Heart left ventricle (tissue), 16 donors: ENCODE measurements at places on chromosomes 16 and 17. TPM values are rescaled to one million over a fixed set of nuclear protein-coding genes. Genes with fewer than 3 reads are reported as not detected.

DNA sequence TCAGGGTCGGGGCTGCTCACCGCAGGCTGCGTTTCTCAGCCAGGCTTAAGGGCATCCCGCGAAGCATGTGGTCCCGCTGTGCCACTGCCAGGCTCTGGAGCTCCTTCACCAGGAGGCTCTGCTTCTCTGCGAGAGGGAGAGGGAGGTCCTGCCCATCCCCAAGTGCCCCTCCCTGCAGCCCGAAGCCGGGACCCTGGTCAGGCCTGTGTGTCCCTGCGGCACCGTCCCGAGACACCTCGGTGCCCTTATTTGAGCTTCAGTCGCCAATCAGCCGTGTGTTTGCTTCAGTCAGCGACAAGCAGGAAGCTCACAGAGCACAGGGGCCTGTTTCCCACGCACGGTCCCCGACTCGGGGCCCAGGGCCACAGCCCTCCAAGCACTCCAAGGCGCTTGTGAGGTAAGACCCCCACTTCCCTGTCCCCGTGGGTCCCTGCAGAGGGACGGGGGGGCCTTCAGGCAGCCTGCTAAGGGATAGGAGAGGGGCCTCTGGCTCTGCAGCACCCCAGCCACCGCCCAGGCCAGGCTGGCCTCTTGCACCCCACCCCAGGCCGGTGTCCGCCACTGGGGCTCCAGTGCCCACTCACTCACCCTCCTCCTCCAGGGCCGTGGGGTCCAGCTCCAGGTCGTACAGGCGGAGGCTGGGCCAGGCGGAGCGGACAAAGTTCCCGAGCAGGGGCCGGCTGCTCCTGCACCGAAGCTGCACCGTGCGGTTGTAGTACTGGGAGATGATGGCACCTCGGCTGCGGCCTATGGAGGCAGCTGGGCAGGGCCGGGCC lies 3.2 kb downstream of the TMC6 start:
- peak overlapping the region; percentile 98 for H3K27ac ChIP-seq
- no peak for DNase-seq
- peaks cover 56% of the 10 kb centered on the region for H3K4me1 ChIP-seq
- H3K4me3 ChIP-seq = peak overlapping the region; percentile 32
- H3K36me3 ChIP-seq = no peaks in the 10 kb centered on the region

- no peaks in the 10 kb centered on the region for H3K27me3 ChIP-seq
- no peak overlapping the region for H3K27ac ChIP-seq
- DNase-seq = no peak
- no peaks in the 10 kb centered on the region for H3K4me1 ChIP-seq
Measured at GRCh38 chr16:2295056-2295798, 27.3 kb upstream of the RNPS1 start.

DNA sequence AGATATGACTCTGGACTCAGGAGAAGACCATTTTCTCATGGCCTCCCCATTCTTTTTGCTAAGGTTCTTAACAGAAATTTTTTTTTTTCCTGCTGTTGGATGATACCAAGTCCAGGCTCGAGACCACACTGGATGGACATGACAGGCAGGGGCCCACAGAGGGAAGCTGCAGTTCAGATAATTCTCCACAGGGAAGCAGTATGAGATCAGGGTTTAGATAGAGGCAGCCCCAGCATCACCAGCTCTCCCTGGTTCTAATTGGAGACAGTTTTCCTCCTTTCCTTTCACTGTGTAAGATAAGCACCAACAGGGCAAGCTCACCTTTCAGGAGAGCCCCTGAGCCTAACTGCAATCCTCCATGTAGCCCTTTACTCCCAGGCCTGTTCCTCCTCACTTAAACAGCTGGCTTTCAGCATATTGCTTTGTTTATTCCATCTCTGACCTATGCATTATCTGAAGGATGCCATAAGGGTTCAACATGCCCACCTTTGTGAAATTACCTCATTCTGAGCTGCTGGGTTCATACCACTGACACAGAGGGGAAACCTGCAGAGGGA lies 108.1 kb downstream of the SNX11 start:
- no peaks in the 10 kb centered on the region for H3K4me1 ChIP-seq
- no peak for DNase-seq
- H3K36me3 ChIP-seq = no peaks in the 10 kb centered on the region
- H3K4me3 ChIP-seq = no peak overlapping the region
- no peak overlapping the region for H3K27ac ChIP-seq

DNA sequence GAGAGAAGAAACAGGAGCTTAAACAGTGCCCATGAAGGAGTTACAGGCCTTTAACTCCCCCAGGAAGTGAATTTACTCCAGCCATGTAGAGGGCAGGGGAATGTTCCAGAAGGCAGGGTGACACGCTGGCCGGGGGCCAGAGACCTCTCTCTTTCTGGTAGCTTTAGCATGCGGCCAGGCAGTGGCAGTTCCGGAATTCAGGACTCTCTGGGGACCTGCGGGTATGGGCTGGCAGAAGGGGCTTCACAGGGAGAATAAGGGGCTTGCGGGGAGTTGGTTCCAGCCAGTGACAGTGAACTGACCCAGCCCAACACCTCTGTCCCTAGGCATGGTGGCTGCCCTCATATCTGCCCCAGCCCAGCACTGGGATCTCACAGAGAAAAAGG lies 40.0 kb downstream of the MYH3 start:
- peaks cover 8% of the 10 kb centered on the region for H3K4me1 ChIP-seq
- no peak for DNase-seq
- no peaks in the 10 kb centered on the region for H3K27me3 ChIP-seq
- no peak overlapping the region for H3K27ac ChIP-seq
- no peaks in the 10 kb centered on the region for H3K36me3 ChIP-seq
- H3K4me3 ChIP-seq = no peak overlapping the region

DNA sequence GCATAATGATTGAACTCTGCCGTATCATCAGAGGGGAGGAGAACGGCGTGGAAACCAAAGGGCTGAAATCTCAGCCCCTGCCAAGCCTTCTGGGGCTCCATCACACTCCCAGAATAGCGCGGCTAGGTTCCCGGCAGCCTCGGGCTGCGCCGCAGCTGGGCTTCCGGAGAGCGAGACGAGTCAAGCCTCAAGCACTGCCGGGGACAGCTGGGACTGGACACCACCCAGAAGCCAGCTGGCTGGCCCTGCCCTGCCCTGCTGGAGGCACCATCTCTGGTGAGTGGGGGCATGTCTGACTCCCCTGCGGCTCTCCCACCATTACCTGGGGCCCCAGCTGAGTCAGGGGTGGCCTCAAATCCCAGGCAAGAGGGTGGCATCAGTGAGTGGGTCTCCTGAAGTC lies 7.2 kb upstream of the GPRC5C start:
- H3K36me3 ChIP-seq = no peaks in the 10 kb centered on the region
- no peak overlapping the region for H3K4me3 ChIP-seq
- peak overlapping the region; percentile 32 for H3K27ac ChIP-seq
- peak; percentile 71 for DNase-seq
- no peaks in the 10 kb centered on the region for H3K27me3 ChIP-seq

DNA sequence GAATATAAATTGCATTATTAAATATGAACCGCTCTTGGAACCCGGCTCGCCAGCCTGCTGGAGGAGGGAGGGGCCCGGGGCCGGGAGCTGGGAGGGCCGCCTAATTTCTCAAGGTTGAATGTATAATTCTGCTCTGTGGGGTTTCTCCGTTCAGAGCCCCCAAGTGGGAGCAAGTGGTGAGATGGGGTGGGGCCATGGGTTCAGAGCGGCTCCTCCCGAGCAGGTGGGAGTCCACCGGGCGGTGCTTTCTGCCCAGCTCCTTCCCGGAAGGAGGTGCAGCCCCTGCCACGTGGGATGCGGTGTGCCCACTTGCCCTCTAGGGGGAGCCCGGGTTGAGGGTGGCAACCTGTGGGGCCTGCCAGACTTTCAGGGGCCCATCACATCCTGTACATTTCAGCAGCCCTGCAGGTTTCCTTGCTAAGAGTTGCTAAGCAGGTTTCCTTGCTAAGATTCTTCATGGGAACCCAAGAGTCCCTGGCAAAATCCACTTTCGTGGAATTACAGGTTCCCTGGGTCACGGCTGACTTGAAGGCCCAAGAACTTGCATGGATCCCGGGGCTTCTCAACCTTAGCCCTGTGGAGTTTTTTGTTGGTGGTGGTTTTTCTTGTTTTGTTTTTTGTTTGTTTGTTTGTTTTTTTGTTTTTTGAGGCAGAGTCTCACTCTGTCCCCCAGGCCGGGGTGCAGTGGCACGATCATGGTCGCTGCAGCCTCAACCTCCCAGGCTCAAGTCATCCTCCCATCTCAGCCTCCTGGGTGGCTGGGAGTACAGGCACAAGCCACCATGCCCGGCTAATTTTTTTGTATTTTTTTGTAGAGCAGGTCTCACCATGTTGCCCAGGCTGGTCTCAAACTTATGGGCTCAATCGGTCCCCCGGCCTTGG lies 196.7 kb upstream of the GSE1 start:
- no peak overlapping the region for H3K4me3 ChIP-seq
- H3K27ac ChIP-seq = no peak overlapping the region
- no peaks in the 10 kb centered on the region for H3K36me3 ChIP-seq
- no peak for DNase-seq
- H3K27me3 ChIP-seq = no peaks in the 10 kb centered on the region

DNA sequence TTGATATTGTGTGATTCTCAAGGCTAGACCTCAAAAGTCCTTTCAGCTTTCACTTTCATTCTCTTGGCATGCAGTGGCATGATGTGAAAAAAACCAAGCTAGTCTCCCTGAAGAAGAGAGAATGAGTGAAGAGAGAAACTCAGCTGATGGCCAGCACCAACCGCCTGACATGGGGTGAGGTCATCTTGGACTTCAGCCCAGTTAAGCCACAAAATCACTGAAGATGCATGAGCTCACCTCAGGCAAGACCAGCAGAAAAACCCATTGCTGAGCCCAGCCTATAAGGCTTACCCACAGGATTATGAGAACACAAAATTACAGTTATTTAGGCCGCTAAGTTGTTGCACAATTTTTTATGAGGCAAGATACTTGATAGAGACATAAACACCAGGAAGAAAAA lies 496.5 kb downstream of the TOX3 start:
- no peak for DNase-seq
- H3K4me3 ChIP-seq = no peak overlapping the region
- H3K36me3 ChIP-seq = no peaks in the 10 kb centered on the region
- no peaks in the 10 kb centered on the region for H3K4me1 ChIP-seq
- no peaks in the 10 kb centered on the region for H3K27me3 ChIP-seq
- H3K27ac ChIP-seq = no peak overlapping the region

- H3K27ac ChIP-seq = no peak overlapping the region
- H3K36me3 ChIP-seq = peaks cover 76% of the 10 kb centered on the region
- no peak for DNase-seq
- H3K27me3 ChIP-seq = no peaks in the 10 kb centered on the region
- H3K4me3 ChIP-seq = no peak overlapping the region
Measured at GRCh38 chr17:7223375-7223774, 3.6 kb downstream of the ACADVL start.

GRCh38 chr17:5854871-5855554 lies 215.2 kb upstream of the WSCD1 start:
- no peak overlapping the region for H3K27ac ChIP-seq
- no peaks in the 10 kb centered on the region for H3K27me3 ChIP-seq
- DNase-seq = no peak
- no peak overlapping the region for H3K4me3 ChIP-seq

DNA sequence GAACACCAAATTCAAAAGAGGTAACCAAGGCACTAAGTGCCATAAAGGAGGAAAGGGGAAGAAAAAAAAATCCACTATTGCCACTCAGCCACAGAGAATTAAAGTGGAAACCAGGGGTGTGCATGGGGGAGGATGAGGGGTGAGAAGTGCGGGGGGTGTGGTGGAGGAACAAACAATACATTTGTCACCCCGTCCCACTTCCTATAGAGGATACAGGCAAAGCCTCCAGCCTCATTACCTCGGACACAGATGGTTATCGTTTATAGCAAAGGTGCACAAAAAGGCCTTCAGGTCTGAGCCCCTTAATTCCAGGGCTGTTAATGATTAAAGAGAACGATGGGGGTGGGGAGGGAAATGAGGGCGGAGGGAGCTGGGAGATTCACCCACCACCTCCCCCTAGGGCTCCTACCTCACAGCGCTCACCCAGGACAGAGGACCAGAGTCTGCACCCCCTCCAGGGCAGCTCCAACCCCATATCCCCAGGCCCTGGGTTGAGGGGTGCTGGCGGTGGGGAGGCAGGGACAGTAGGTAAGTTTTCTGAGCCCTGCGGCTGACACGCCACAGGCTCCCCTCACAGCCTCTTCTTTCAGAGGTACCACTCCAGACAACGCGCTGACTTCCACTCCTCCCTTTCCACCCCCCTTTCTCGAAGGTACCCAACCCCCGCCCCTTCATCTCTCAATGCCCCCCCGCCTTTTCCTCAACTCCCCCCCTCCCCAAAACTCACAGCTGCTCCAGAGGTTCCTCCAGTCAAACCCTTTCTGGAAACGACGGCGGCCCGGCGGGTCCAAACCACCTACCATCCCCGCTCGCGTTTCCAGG lies 470 bp downstream of the DCUN1D3 start:
- H3K27me3 ChIP-seq = no peaks in the 10 kb centered on the region
- H3K36me3 ChIP-seq = peaks cover 28% of the 10 kb centered on the region
- H3K4me3 ChIP-seq = peak overlapping the region; percentile 73
- peak overlapping the region; percentile 97 for H3K27ac ChIP-seq
- no peak for DNase-seq

- H3K36me3 ChIP-seq = no peaks in the 10 kb centered on the region
- H3K27me3 ChIP-seq = no peaks in the 10 kb centered on the region
- H3K27ac ChIP-seq = no peak overlapping the region
- no peaks in the 10 kb centered on the region for H3K4me1 ChIP-seq
- H3K4me3 ChIP-seq = no peak overlapping the region
Measured at GRCh38 chr16:78246559-78246958, 147.1 kb downstream of the WWOX start.

DNA sequence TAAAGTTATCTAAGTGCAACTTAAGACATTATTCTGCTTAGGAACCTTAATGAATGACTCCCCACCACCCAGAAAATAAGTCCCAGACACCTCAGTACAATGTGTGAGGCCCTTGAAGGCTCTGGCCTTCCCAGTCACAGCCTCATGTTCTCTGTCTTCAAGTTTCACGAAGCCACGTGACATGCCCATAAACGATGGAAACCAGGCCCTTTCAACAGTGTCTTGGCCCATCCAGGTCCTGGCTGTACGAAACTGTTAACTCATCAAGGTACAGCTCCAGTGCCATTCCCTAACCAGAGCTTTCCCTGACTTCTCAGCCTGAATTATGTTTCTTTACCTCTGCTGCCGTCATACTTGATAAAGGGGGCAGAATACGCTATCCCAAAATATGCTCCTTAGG lies 69.0 kb downstream of the ARHGAP17 start:
- no peaks in the 10 kb centered on the region for H3K4me1 ChIP-seq
- peaks cover 99% of the 10 kb centered on the region for H3K36me3 ChIP-seq
- no peaks in the 10 kb centered on the region for H3K27me3 ChIP-seq
- DNase-seq = no peak

GRCh38 chr16:28538733-28539596 lies at the start of gene NUPR1:
TSS of gene NUPR1 (minus strand) at chr16:28538974. CDS start at chr16:28538907, 67 bp downstream.
- H3K36me3 ChIP-seq = no peaks in the 10 kb centered on the region
- DNase-seq = peak; percentile 96
- peak within 1 kb of the TSS; percentile 98 for H3K27ac ChIP-seq
- H3K27me3 ChIP-seq = no peaks in the 10 kb centered on the region

C17orf100 gene
- total RNA-seq = 0.46 TPM

RAD51D gene
- 9.2 TPM for total RNA-seq

MAP3K3 gene
- total RNA-seq = 63.7 TPM

ASB16 gene
- 13.8 TPM for total RNA-seq
